ENCODE measurements at places on chromosomes 6 and 20. TPM values are rescaled to one million over a fixed set of nuclear protein-coding genes. Genes with fewer than 3 reads are reported as not detected.
A peak's percentile ranks its signal among the peaks of the same experiment; 100 is the strongest.

The FUT9 gene
- total RNA-seq, result not detected

- H3K36me3 ChIP-seq, result no peaks in the 10 kb centered on the region
- H3K27ac ChIP-seq, result no peak within 1 kb of the TSS
- no peak within 1 kb of the TSS for H3K4me3 ChIP-seq
- H3K27me3 ChIP-seq, result peaks cover 2% of the 10 kb centered on the region
- DNase-seq, result no peak
Observed at GRCh38 chr6:41747256-41748101, at the start of gene PGC. TSS of gene PGC (minus strand) at chr6:41747397. CDS start at chr6:41747334, 63 bp downstream.

GRCh38 chr6:143741480-143741879, 63.7 kb downstream of the PHACTR2 start:
- H3K36me3 ChIP-seq, result peaks cover 4% of the 10 kb centered on the region
- no peak overlapping the region for H3K27ac ChIP-seq
- H3K4me1 ChIP-seq, result peaks cover 7% of the 10 kb centered on the region
- H3K27me3 ChIP-seq, result no peaks in the 10 kb centered on the region
- no peak overlapping the region for H3K4me3 ChIP-seq

DNA sequence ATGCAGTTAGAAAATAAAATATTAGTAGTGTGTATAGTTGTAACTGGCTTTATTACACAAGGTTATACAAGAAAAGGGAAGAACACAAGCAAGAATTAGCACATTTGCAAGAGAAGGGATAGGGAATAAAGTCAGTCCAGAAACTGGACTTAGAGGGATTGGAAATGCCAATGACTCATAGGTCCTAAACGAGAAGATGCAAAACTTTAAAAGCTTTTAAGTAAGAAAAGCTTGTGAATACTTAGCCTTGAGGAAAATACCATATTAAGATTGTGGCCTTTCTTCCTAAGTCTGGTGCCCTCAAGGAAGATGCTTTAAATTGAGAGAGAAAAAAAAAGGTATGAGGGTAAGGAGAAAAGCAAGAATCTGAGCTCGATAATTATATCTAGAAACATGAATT, 102.3 kb upstream of the MCHR2 start:
- H3K36me3 ChIP-seq, result no peaks in the 10 kb centered on the region
- DNase-seq, result no peak
- H3K27me3 ChIP-seq, result peaks cover 10% of the 10 kb centered on the region
- H3K27ac ChIP-seq, result no peak overlapping the region
- no peak overlapping the region for H3K4me3 ChIP-seq

The CDH22 gene
- not detected for total RNA-seq

The SLC22A7 gene
- not detected for total RNA-seq

- H3K4me1 ChIP-seq, result no peaks in the 10 kb centered on the region
- H3K4me3 ChIP-seq, result no peak overlapping the region
- peaks cover 3% of the 10 kb centered on the region for H3K27me3 ChIP-seq
- no peak overlapping the region for H3K27ac ChIP-seq
- H3K36me3 ChIP-seq, result no peaks in the 10 kb centered on the region
- DNase-seq, result no peak
Observed at GRCh38 chr20:24682496-24682985, 213.1 kb downstream of the SYNDIG1 start.

The CST4 gene
- not detected for total RNA-seq

DNA sequence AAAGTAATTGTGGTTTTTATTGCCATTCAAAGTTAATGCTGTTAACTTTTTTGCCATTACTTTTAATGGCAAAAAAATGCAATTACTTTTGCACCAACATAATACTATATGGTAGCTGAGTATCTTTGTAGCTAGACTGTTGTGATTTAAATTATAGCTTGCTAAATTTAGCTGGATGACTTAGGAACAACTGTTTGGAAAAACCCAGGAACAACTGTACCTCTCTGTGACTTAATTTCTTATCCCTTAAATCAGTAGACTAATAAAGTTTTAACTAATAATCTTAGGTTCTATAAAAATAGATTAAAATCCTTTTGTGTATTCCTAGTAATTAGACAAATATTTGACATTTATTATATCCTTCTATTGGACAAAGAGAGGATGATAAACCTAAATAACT, 268.2 kb downstream of the TENT5A start:
- H3K27me3 ChIP-seq, result no peaks in the 10 kb centered on the region
- no peaks in the 10 kb centered on the region for H3K36me3 ChIP-seq
- H3K4me1 ChIP-seq, result no peaks in the 10 kb centered on the region
- no peak overlapping the region for H3K27ac ChIP-seq
- no peak overlapping the region for H3K4me3 ChIP-seq

DNA sequence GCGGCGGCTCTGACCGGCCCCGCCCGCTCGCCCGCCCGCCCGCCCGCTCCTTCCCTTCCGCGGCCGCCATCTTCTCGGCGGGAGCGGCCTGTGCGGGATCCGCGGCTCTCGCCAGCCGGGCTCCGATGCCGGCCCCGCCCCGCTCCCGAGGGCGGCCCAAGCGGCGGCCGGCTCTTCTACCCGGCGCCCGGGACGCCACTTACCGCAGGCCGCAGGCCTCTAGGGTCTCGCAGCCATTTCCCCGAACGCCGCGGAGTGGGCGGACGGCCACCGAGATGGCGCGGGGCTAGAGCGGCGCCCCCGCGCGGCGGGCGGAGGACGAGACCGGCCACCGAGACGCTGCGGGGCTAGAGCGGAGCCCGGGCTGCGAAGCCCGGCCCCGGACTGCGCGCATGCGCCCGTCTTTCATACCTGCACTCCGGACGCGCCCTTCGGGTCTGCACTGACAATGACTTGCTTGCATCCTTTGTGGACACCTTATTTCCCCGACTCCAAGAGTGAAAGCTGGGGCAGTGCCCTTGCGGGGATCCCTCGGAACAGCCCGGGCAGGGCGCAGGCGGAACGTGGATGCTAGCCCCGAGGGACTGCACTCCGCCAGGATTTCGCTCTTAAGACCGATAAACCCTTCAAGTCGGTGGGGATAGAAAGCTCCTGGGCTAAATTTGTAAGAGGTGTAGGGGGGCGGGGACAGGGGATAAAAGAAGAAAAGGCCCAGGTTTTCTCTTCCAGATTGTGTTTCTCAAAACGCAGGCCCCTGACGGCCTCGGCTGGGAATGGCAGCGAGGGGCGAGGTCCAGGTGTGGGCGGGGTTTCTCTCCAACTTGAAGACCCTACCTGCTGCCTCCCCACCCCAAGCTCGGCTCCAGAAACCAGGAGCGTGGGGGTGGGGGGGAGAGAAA, at the start of gene DIDO1:
Gene DIDO1 (minus strand): TSS at position 277 of the 899 bp plus-strand sequence.
- peak within 1 kb of the TSS; percentile 93 for H3K4me3 ChIP-seq
- H3K27me3 ChIP-seq, result no peaks in the 10 kb centered on the region
- H3K4me1 ChIP-seq, result peaks cover 53% of the 10 kb centered on the region
- peak; percentile 93 for DNase-seq
- peaks cover 7% of the 10 kb centered on the region for H3K36me3 ChIP-seq
